ENCODE measurements at places on chromosomes 4 and X.

DNA sequence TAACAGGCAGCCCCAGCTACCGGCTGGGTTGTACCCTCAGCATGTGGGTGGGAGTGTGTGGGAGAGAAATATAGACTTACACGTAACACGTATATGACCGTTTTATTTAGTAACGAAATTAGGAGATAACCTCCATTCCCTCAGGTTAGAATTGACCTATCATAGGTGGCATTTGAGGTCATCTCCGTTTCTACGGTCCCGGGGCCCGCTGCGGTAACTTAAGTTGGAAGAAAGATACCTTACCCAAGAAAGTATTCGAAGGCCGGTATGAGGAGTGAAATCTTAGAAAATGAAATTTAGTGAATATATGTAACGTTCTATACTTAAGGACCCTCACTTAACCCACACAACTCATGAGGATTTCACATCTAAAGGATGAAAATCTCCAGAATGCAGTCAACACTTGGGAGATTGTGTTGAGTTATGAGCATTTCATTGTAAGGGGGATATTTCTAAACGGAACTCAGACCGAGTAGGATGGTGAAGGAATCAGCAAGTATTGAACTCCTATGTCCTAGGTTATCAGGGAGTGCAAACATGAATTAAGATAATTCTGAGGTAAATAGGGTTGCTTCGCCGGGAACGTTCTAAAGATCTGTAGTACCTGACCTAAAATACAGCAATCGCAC lies 891 bp downstream of the CISD2 start:
- no peak for DNase-seq

DNA sequence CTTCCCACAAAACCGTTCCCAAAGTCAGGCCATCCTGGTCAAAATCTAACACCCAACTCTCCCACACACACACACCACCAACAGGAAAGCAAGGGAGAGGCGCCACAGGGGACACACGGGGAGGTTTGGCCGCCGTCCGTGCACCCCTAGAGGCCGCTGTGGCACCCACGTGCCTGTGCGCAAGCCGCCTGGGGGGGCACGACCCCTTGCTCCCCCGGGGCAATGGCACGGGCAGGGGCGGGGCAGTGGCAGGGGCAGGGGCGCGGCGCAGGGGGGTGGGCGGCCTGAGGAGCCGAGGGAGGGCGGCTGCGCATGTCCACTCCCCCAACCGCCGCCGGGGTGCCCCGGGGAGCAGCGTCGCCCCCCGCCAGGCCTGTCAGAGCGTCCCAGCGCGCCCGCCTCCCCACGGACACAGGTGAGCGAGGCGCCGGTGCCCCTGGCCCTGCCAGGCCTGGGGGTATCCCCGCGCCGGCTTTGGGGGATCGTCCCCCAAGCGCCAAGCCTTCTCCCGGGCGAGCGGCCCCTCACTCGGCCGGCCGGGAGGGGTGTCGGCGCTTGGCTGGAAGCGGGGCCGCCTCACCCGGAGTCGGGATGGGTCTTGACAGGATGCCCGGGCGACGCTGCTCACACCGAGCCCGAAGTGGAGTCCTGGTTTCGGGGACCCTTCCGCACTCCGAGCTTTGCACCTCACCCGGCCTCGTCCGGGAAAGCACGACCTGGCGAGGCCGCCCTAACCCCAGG lies at the start of gene ERAS:
Gene ERAS, plus strand, starts transcription at position 379 of the 741 bp plus-strand sequence. CDS start 2,611 bp downstream, outside the sequence.
- no peak for DNase-seq

DNA sequence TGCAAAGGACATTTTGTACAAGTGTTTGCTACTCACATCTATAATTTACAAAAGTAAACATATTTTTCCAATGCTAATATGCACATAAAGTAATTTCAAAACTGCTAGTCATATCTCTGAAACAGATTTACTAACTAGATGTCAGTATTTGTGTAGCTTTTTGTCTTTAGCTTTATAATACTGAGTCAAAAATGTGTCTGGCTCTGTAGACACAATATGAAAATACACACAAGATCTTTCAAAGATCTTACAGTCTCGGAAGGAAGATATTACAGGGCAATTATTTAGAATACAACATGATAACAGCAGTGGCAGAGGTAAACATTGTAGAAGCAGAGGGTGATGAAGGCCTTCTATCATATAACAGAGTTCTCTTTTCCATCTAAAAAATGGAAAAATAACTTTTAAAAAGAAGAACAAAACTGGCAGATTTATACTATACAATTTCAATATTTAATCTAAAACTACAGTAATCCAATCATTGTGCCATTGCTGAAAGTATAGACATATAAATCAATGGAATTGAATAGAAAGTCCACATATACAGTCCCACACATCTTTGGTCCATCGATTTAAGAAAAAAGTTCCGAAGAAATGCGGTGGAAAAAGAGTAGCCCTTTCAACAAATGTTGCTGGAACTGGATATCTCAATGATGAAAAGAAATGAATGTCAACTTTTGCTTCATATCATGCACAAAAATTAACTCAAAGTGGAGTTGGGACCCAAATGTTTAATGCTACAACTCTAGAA lies 29.4 kb downstream of the ARAP2 start:
- DNase-seq, result no peak

DNA sequence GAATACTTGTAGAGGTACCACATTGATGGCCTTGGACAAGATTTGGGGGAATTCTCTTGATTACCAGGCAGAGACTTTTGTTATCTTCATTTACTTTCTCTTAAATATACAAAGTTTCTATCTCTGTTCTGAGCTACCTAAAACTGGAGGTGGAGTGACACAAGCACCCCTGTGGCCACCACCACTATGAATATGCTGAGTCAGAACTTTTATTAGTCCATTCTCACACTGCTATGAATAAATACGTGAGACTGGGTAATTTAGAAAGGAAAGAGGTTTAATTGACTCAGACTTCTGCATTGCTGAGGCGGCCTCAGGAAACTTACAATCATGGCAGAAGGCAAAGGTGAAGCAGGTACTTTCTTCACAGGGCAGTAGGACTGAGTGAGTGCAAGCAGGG lies 67.1 kb downstream of the RTL3 start:
- DNase-seq, result no peak

GRCh38 chr4:15651676-15652075 lies 3.5 kb downstream of the FBXL5 start:
- no peak for DNase-seq

- DNase-seq, result no peak
Measured at GRCh38 chr4:109916027-109916409, 3.3 kb downstream of the EGF start.
